ENCODE measurements at places on chromosomes 7 and 10.

DNA sequence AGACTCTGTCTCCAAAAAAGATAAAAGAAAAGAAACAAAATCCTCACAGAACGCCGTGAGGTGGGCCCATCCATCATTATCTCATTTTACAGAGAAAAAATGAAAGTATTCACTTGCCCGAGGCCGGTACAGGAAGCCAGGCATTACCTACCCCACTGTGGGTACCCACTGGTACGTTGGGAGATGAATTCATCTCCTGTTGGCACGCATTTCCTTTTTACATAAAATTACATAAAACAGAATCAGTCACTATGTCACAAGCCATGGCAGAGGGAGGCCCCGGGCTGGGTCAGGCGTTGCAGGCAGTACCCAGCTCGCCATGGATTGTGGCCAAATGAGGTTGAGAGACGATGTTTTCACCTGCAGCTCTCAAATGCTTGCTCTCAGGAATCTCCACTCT lies 38.6 kb upstream of the TNRC18 start:
- DNase-seq, result no peak

DNA sequence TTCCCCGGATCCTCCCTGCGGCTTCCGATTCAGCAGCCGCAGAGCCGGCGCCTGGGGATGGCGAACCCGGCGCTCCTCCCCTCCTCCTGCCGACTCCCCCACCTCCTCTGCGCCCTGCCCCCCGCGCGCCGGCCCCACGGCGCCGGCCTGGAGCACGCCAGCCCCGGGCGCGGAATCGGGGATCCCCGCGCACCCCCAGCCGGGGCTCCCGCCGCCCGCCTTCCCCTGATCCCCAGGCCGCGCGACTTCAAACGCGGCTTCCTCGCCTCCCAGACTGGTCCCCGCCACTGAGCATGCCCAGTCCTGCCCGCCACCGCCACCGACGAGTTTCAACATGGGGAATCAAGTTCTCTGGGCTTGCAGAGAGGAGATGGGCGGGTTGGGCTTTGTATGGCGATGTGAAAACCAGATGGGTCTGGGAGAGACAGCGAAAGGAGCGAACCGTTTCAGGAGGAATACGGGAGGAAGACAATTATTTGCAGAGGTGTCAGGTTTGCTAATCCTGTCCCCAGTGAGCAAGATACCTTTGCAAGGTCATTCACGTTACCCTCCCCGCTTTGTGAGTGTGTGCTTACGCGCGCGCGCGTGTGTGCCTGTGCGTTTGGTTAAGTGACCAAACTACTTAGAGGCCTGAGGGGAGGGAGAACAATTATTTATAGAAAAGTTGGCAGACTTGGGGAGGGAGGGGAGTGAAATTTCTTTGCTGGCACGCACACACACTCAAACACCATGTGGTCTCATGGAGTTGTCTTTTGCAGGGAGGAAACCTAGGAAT lies at the start of gene PANK1:
PANK1 (minus strand) TSS at position 276 of the 775 bp plus-strand sequence. CDS start 351 bp downstream, outside the sequence.
- DNase-seq, result peak; percentile 7

- no peak for DNase-seq
These were observed 19.9 kb downstream of the CALD1 start for GRCh38 chr7:134799377-134799776.

DNA sequence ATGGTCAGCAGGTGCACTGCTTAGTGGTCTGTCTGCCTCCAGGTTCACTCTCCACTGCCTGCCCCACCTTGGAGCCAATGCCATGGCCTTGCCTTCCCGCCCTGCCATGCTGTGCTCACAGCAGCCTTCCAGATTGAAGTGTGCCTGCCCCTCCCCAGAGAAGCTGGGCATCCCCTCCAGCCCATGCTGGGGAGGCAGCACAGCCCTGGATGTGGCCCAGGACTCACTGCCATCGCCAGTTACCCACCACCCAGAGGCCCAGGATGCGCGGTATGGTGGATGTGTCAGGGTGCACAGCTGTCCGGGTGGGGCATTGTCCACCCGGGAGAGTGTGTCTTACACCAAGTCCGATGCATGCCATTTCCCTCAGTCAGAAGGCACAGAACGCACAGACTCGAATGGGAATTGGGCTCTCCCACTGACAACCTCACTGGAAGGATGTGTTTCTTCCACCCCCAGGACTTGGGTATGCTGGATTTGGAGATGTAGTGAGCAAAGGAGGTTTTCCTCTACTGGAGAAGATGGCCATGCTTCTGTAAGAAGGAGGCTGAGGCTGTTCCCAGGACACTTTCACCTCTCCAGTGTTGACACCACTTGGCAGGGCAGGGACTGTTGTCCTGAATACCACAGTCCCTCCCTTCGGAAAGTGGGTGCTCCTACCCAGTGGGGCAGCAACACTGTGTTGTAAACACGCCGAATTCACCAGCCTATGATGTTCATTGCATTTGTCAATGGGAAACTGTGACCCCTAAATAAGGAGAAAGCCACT lies 122.0 kb downstream of the ADARB2 start:
- DNase-seq, result no peak

DNA sequence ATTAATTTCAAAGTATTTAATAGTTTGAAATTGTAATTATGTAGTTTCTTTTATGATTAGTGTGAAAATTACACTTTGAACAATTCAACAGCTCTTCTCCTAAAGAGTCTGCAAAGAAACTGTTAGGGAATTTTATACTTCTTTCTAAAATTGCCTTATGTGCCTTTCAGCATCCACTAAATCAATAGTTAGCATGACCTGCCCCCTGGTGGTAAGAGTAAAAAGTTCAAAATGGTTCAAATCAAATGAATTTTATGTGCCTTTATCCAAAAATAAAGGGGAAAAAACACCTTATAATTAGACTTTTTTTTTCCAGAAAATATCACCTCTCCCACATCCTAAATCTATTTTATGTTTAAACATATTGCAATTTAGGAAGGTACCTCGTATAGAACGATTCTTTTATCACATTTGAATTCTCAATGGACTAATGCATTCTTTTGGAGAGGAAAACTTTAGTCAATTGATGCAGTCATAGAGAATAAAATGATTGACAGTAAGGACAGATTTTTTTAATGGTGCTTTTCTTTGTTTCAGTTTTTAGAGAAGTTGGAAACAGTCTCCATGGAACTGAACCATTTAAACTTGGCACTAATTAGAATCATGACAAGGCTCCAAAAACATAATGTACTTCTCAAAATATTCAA lies 163.7 kb downstream of the SEMA3D start:
- DNase-seq, result no peak

DNA sequence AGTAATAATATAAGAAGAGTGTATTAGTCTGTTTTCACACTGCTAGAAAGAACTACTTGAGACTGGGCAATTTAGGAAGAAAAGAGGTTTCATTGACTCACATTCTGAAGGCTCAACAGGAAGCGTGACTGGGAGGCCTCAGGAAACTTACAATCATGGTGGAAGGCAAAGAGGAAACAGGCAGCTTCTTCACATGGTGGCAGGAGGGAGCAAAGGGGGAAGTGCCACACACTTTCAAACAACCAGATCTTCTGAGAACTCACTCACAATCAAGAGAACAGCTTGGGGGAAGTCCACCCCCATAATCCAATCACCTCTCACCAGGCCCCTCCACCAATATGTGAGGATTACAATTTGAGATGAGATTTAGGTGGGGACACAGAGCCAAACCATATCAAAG lies 212.5 kb upstream of the HDAC9 start:
- no peak for DNase-seq

- DNase-seq, result no peak
These were observed 70.0 kb upstream of the CYP26C1 start for GRCh38 chr10:92990615-92991014.

GRCh38 chr10:8044908-8045725 lies 9.4 kb upstream of the GATA3 start:
- DNase-seq, result no peak

DNA sequence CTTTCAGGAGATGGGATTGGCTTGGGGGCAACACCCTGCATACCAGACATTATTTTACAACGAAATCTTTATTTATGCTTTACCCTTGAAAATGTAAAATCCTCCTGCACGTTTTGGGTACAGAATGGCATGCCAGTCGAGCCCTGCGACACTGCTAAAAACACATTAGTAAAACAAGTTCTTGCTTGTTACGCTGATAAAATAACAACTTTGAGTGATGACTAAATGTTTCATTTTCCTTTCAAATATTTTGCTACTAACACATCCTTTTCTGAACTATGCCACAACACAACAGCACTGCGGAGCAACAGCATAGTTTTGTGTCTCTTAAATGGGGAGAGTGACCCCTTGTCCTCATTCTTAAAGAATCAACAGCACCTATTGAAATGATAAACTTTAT lies 76.0 kb upstream of the SEMA3D start:
- no peak for DNase-seq

GRCh38 chr7:146961617-146962016 lies 845.0 kb downstream of the CNTNAP2 start:
- DNase-seq, result no peak

DNA sequence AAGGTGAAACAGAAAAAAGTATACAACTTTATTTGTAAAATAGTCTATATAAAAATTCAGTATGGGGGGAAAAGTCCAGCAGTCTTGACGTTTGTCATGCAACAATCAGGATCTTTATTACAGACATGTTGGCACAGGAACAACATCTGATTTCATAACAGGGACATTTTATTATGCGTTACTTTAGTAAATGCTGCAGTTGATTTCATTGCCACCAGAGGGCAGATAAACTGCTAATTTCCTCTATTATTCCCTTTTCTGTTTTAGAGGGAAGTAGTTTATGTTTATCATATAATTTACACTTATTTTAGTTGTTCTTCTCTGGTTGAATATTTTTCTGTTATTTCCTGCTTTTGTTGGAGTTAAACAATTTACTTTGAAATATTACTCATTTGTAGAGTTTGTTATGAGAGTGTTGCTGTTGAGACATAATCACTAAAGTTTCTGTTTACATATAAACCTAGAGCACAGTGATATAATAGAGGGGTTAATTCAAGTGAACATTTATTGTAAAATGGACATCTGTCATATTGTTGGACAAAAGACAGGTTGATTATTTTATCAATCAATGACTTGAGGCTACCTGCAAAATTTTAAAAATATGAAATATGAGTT lies 3.3 kb downstream of the PLXDC2 start:
- no peak for DNase-seq

GRCh38 chr7:56077681-56078080 lies 13.6 kb downstream of the SUMF2 start:
- no peak for DNase-seq

Data from activated naive CD4-positive, alpha-beta T cell (primary cell).